ENCODE measurements at places on chromosomes 11 and 22.

DNA sequence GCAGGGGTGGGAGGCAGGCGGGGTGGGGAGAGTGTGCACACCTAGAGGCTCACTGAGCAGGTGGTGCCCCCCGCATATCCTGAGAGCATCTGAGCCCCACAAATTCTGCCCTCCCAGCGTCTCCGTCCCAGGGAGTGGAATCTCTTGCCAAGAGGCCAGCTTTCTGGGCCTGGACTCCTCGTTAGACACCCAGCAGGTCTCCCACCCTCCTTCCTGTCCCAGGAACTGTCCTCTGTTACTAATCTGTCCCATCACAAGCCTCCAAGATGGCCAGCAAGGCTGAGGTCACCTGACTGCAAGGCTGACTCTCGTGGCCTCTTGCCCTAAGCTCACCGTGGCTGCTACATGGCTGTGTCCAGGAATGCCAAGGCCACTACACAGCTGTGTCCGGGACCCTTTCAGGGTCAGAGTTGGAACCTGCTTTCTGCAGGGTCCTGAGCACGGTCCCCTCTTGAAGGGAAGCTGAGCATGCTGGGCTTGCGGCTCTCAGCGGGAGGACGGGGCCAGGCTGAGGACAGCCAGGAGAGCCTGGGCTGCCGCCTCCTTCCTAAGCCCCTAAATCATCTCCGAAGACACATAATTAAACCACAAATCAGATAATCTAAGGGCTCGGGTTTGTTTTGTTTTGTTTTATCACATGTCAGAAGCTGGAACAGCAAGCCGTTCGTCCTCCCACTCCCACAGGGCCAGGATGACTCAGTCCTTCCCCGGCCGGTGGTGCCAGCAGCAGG, 1327.3 kb downstream of the TBC1D22A start:
- DNase-seq = no peak

DNA sequence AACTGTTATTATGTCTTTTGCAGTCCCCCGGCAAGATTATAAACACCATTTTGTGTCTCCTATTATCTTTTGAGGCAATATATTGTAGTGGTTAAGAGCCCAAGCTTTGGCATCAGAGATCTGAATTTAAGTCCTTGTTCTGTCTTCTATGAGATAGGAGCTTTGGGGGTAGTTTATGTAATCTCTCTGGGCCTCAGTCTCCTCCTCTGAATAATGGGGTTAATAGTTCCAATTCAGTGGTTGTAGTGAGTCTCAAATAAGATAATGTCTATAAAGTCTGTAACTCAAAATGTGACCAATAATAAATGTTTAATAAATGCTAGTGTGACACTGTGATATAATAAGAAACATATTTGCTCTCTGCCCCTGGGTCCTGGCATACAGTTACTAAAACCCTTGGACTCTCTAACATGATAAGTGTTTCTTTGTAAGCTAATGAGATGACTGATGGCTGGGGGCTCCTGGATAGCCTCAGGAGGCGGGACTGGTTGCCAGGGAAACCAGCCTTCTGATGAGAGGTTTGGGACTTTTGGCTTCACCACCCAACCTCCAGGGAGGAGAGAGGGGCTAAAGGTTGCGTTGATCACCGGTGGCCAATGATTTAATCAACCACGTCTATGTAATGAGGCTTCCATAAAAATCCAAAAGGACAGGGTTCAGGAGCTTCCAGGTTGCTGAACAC, 183.4 kb upstream of the MTMR2 start:
- DNase-seq = no peak

DNA sequence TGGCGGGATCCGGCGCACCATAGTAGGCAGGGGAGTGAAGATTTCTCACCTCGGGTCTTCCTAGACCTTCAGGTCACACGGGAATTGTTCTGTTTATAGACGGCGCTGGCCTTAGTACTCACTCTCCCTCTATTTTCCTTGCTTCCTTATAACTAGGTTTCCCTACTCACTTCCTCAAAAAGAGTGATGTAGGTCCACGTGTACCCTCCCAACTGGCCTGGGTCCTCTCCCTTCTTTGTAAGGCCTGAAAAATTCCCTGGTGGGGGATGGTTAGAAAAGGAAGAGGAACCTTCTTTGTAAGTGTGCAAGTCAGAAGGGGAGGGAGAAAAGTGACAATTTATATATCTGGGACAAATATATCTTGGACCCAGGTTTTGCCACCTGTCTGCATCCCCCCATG, 2.9 kb upstream of the TMEM9B start:
- no peak for DNase-seq

GRCh38 chr11:75400146-75400865, 988 bp downstream of the RPS3 start:
- no peak for DNase-seq

DNA sequence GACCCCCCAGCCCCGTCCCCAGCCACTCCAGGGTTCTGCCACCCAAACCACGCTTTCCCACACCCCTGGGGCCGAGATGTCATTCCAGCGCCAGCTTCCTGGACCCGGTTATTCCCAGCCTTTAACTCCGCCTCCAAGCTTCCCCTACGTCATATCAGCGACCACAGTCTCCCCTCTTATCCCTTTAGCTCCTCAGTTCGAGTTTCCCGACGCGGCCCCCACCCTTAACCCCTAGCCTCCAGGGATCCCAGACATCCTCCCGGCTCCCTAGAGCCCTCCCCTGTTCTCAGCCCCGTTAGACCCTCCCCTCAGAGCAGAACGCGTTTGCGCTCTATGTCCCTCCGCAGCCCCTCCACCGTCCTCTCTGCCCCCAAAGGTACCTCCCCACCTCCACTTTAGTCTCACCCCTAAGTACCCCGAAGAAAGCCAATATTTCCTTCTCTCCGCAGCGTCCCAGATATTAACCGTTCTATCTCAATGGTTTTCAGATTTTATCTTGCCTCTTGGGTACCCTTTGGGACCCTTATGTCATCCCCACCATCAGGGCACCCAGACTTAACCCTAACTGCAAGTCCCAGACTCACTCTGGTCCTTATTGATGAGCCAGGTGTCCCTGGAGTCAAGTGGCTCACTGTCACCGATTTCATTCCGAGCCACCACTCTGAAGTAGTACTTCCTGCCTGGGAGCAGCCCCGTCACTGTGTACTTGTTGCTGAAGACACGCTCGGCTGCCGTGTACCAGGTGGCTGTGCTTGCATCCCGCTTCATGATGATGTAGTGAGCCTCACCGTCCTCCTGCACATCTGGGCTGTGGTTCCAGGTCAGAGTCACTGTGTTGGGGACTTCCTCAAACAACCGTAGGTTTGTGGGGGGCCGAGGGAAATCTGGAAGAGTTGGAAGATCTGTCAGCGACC, 8.0 kb downstream of the TMEM86A start:
- peak; percentile 26 for DNase-seq

DNA sequence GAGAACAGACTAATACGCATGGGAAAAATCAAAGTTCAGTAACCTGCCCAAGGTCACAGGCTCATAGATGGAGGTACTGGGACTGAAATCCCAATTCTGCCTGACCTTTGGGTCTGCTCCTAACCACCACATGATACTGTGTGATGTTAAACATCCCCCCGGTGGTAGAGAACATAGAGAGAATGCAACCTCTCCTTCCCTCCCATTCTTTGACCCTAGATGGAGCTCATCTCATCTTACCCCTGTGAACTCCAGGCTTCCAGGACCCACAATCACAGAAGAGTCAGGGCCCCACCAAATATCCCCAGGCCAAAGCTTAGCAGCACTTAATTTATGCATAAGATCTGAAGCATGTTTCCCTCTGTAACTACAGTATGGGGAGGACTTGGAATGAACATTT, 198.5 kb downstream of the MYO18B start:
- no peak for DNase-seq

- DNase-seq = no peak
These were observed 85.3 kb upstream of the MYO18B start for GRCh38 chr22:25656724-25657123.

DNA sequence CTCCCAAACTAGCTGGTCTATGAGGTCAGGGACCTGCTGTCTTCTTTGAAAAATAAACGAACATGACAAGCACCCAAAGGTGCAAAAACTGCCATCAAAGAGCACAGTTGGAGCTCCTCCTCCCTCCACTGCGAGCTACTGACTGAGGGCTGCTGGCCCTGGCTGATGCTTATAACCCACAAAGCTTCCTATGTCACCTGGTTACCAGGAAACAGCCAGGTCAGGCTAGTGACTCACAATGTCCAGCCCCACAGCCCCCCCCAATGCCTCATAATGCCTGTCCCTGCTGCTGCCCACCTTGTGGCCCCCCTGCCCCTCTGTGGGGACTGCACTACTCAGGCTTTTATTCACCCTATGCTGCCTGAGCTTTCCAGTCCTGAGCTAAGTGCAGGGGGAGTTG, at the start of gene DRICH1:
DRICH1 (minus strand) TSS at position 144 of the 400 bp plus-strand sequence. CDS start 298 bp downstream, outside the sequence.
- no peak for DNase-seq

DNA sequence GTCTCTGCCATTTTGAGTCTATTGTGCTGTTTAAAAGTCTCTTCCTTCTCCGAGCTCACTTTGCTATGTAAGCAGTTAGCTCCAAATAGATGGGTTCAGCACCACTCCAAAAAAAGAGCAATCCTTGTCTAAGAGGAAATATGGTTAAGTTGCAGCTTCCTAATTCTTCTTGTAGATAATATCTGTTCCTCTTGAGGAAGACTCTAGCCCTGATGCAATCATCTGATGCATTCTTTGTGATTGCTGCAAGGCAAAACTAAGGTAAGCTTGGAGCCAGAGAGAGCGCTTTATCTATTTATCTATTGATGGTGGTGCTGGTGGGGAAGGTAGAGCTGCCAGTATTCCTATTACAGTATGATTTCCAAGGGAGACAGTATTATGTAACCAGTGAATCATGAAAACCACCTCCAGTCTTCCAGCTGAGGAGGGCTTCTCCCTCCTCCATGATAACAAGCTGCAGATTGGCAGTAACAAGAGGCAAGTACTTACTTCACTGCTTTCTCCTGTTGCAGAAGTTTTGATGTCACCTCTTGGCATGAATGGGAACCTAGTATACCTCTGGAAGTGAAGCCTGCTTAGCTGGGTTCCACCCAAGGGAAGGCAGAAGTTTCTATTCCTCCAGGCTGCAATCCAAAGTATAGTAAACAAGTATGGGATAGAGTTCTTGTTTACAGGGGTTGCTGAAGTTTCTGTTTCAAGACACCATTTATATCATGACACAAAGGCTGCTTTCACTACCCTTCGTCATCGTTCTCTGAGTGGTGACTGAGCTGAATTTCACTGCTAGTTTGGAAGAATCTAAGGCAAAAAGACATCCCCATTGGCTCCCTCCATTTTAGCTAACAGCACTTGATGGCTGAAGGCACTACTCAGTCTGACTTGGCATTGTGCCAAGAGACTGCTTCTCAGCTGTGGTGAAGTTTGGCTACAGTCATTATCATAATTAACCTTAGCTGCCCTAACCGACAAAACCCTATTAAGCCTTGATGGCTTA, 49.7 kb downstream of the FDX1 start:
- no peak for DNase-seq

DNA sequence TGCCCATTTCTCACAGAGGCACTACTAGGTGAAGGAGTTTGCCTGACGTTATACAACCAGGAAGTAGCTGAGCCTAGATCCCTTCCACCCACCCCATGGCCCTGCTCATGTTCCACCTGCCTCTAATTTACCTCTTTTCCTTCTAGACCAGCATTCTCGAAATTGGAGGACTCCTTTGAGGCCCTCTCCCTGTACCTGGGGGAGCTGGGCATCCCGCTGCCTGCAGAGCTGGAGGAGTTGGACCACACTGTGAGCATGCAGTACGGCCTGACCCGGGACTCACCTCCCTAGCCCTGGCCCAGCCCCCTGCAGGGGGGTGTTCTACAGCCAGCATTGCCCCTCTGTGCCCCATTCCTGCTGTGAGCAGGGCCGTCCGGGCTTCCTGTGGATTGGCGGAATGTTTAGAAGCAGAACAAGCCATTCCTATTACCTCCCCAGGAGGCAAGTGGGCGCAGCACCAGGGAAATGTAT, 14.1 kb downstream of the PIK3IP1 start:
- DNase-seq = no peak

DNA sequence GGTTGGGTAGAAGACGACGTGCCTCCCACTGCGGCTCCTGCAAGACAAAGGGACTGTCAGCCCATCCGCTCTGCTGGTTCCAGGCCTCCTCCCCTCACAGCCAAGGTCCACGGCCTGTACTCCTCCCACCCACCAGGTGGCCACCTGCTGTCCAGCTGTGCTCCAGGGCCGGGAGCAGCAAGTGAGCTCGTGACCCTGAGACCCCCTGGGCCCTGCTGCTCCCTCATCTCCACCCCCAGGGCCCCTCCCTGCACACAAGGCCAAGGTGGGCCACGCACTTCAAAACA, 27.4 kb downstream of the TSPAN4 start:
- DNase-seq = no peak

DNA sequence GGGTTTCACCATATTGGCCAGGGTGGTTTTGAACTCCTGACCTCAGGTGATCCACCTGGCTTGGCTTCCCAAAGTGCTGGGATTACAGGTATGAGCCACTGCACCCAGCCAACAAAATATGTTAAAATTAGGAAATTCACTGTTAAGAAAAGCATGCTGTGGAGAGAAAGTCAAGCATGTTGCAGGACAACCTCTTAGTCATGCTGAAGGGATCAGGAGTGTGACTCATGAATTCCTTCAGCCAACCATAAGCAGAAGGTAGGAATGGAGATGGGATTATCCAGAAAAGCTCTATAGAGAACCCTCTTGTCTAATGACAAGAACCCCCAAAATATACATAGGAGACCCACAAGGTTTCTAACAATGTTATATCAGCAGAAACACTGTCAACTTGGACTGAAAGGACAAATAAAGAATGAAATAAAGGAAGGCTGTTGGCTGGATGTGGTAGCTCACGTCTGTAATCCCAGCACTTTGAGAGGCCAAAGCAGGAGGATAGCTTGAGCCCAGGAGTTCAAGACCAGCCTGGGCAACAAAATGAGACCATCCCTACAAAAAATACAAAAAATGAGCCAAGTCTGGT, 16.0 kb downstream of the MRTFA start:
- DNase-seq = no peak

DNA sequence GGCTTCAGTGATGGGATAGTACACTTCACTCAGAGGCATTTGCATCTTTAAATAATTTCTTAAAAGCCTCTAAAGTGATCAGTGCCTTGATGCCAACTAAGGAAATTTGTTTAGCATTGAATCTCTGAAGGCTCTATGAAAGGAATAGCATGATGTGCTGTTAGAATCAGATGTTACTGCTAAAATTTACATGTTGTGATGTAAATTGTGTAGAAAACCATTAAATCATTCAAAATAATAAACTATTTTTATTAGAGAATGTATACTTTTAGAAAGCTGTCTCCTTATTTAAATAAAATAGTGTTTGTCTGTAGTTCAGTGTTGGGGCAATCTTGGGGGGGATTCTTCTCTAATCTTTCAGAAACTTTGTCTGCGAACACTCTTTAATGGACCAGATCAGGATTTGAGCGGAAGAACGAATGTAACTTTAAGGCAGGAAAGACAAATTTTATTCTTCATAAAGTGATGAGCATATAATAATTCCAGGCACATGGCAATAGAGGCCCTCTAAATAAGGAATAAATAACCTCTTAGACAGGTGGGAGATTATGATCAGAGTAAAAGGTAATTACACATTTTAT, 4.6 kb downstream of the MALAT1 start:
- DNase-seq = no peak

GRCh38 chr11:8227156-8228152, 36.2 kb downstream of the LMO1 start:
- no peak for DNase-seq

- DNase-seq = no peak
These were observed 145.0 kb upstream of the ARHGAP20 start for GRCh38 chr11:110856996-110857812.

- no peak for DNase-seq
These were observed 194.8 kb upstream of the BLID start for GRCh38 chr11:122310766-122311165.

GRCh38 chr22:50184902-50185374, 775 bp upstream of the TRABD start:
- no peak for DNase-seq

Measured in activated naive CD4-positive, alpha-beta T cell (primary cell).